ENCODE measurements at places on chromosomes 4 and X.

- H3K27me3 ChIP-seq, result no peaks in the 10 kb centered on the region
- H3K27ac ChIP-seq, result peak overlapping the region; percentile 93
- peak; percentile 58 for DNase-seq
- H3K4me1 ChIP-seq, result peaks cover 38% of the 10 kb centered on the region
These were observed 2.3 kb downstream of the MAML3 start for GRCh38 chr4:140151699-140152012.

DNA sequence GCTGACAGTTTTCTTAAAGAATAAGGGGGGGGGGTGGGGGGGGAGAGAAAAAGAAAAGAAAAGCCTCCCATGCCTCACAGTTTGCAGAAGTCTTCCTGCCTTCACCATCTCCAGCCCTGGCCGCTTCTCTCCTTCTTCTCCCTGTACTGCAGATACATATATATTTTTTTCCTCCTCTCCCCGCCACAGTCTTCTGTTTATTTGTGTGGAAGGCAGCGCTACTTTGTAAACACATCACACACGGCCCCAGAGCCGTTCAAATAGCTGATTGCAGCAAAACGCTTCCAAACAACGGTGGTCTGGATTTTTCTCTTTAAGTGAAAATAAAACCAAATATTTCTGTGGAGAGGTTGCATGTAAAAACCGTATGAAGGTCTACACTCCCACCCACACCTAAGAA, 732 bp downstream of the NLGN4X start:
- peak overlapping the region; percentile 47 for H3K4me3 ChIP-seq
- H3K36me3 ChIP-seq, result no peaks in the 10 kb centered on the region
- peaks cover 6% of the 10 kb centered on the region for H3K4me1 ChIP-seq
- no peak for DNase-seq
- peaks cover 28% of the 10 kb centered on the region for H3K27me3 ChIP-seq

DNA sequence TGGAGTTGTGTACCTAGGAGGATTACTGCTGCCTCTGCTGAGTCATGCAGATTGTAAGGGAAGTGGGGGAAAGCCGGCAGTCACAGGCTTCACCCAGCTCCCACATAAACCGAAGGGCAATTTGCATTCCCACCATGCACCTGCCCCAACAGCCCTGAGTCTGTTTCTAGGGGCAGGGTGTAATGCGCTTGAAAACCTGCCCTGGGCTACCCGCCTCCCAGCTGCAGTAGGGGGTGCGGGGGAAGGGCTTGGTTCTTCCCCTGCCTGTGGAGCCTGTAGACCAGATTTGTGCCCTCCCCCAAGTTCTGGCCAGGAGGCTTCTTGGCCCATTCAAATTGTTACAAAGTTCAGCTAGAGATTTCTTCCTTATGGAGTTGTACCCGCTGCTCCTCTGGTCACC, 269.2 kb upstream of the DDX53 start:
- no peak overlapping the region for H3K4me3 ChIP-seq
- no peaks in the 10 kb centered on the region for H3K4me1 ChIP-seq
- H3K36me3 ChIP-seq, result no peaks in the 10 kb centered on the region
- H3K27me3 ChIP-seq, result no peaks in the 10 kb centered on the region
- DNase-seq, result no peak

DNA sequence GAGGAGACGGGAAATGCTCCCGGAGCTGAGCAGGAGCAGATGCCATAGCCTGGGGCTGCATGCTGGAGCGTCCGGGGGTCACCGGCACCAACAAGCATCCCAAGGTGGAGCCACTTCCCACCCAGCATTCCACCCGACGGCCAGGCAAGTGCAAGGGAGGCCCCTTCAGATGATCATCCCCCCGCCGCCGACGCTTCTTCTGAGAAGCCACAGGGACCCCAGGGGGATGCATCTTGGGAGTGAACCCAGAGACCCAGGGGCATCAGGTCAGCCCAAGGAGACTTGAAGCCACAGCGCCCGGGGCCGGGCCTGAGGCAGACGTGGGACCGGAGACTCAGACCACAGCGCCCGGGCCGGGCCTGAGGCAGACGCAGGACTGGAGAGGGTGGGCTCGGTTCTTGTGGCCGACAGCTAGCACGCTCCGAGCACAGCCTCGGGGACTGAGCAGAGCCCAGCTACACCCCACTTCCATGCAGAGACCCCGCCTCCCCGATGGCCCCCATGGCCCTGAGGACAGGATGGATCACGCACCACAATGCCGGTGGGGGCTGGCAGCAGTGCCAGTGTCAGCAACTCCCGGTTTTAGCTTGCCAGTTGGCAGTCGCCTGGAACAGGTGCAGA, 33.0 kb upstream of the CPLX1 start:
- DNase-seq, result no peak
- H3K36me3 ChIP-seq, result peaks cover 21% of the 10 kb centered on the region
- H3K27me3 ChIP-seq, result no peaks in the 10 kb centered on the region
- H3K27ac ChIP-seq, result no peak overlapping the region
- peaks cover 2% of the 10 kb centered on the region for H3K4me1 ChIP-seq

GRCh38 chr4:168092176-168092712, at the start of gene ANXA10:
ANXA10 (plus strand) TSS chr4:168092537; CDS start chr4:168092701, 164 bp downstream.
- DNase-seq, result no peak
- no peaks in the 10 kb centered on the region for H3K36me3 ChIP-seq
- no peaks in the 10 kb centered on the region for H3K27me3 ChIP-seq

GRCh38 chr4:6926681-6927478, 17.3 kb downstream of the TBC1D14 start:
- H3K36me3 ChIP-seq, result peaks cover 30% of the 10 kb centered on the region
- peak overlapping the region; percentile 89 for H3K27ac ChIP-seq
- peak; percentile 62 for DNase-seq
- H3K27me3 ChIP-seq, result no peaks in the 10 kb centered on the region

GRCh38 chrX:47507153-47507867, 24.3 kb upstream of the ZNF41 start:
- no peak overlapping the region for H3K4me3 ChIP-seq
- no peaks in the 10 kb centered on the region for H3K36me3 ChIP-seq

- H3K36me3 ChIP-seq, result no peaks in the 10 kb centered on the region
- H3K4me1 ChIP-seq, result no peaks in the 10 kb centered on the region
- H3K4me3 ChIP-seq, result no peak overlapping the region
- H3K27ac ChIP-seq, result no peak overlapping the region
These were observed 172.8 kb downstream of the SHROOM3 start for GRCh38 chr4:76607846-76608245.

DNA sequence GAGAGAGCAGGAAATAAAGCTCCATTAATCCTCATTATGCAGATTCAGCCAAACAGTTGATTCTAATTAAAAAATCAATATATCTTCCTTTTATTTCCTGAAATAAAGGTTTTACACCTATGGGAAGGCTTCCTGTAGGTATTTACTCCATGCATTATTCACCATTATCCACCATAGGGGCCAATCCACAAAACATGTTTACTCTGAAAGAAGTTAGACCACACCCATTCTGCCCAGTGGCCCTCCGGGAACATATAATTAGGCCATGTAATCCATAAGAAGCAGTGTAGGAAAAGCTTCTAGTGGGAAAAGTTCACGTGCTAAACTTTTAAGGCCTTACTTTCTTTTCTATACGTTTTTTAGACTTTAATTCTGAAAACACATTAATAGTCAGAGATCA, 57.7 kb downstream of the SAT1 start:
- no peak overlapping the region for H3K4me3 ChIP-seq
- no peak for DNase-seq

- no peaks in the 10 kb centered on the region for H3K4me1 ChIP-seq
- H3K27ac ChIP-seq, result no peak overlapping the region
- DNase-seq, result no peak
- H3K36me3 ChIP-seq, result no peaks in the 10 kb centered on the region
These were observed 89.3 kb upstream of the CYLC1 start for GRCh38 chrX:83771664-83772063.

- no peak overlapping the region for H3K27ac ChIP-seq
- no peak overlapping the region for H3K4me3 ChIP-seq
- peaks cover 24% of the 10 kb centered on the region for H3K27me3 ChIP-seq
- no peaks in the 10 kb centered on the region for H3K4me1 ChIP-seq
- no peak for DNase-seq
These were observed 54.2 kb downstream of the MSX1 start for GRCh38 chr4:4913628-4914027.

GRCh38 chr4:150999086-150999485, 16.0 kb downstream of the LRBA start:
- H3K27me3 ChIP-seq, result no peaks in the 10 kb centered on the region
- H3K36me3 ChIP-seq, result peaks cover 26% of the 10 kb centered on the region
- no peak for DNase-seq
- H3K4me1 ChIP-seq, result peaks cover 31% of the 10 kb centered on the region

- H3K27me3 ChIP-seq, result no peaks in the 10 kb centered on the region
- no peak overlapping the region for H3K27ac ChIP-seq
- DNase-seq, result no peak
- no peak overlapping the region for H3K4me3 ChIP-seq
- no peaks in the 10 kb centered on the region for H3K4me1 ChIP-seq
- no peaks in the 10 kb centered on the region for H3K36me3 ChIP-seq
These were observed 119.7 kb downstream of the PCDH7 start for GRCh38 chr4:30839583-30840520.

- H3K4me1 ChIP-seq, result peaks cover 53% of the 10 kb centered on the region
- H3K27me3 ChIP-seq, result no peaks in the 10 kb centered on the region
- peak overlapping the region; percentile 26 for H3K27ac ChIP-seq
- peak overlapping the region; percentile 58 for H3K4me3 ChIP-seq
- peaks cover 4% of the 10 kb centered on the region for H3K36me3 ChIP-seq
- DNase-seq, result peak; percentile 79
These were observed 29.2 kb downstream of the HTT-AS start for GRCh38 chr4:3044870-3045819.

- no peaks in the 10 kb centered on the region for H3K27me3 ChIP-seq
- no peak overlapping the region for H3K4me3 ChIP-seq
- peaks cover 6% of the 10 kb centered on the region for H3K36me3 ChIP-seq
These were observed 39.6 kb downstream of the RFC1 start for GRCh38 chr4:39326468-39326977.

DNA sequence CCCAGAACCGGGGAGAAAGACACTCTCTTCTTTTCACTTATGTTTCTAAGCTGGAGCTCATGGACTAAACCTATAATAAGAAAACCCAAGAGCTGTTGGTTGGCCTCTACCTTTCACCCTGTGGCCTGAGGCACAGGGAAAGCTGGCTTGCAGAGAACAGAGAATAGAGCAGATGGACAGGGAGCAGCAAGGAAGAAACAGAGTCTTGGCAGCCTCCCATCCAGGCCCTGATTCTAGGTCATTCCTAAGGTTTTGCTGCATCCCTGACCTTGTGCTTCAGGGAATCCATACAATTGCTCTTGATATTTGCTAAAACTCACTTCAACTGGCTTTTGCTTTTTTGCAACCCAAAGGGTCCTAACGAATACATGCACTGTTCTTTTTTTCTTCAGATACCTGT, 87.8 kb downstream of the SMIM20 start:
- H3K27me3 ChIP-seq, result peaks cover 4% of the 10 kb centered on the region
- no peak for DNase-seq
- H3K4me3 ChIP-seq, result no peak overlapping the region
- H3K36me3 ChIP-seq, result no peaks in the 10 kb centered on the region
- no peaks in the 10 kb centered on the region for H3K4me1 ChIP-seq

- H3K36me3 ChIP-seq, result no peaks in the 10 kb centered on the region
- no peak overlapping the region for H3K4me3 ChIP-seq
- no peaks in the 10 kb centered on the region for H3K27me3 ChIP-seq
- H3K27ac ChIP-seq, result no peak overlapping the region
- H3K4me1 ChIP-seq, result no peaks in the 10 kb centered on the region
- no peak for DNase-seq
These were observed 1490.5 kb downstream of the STIM2 start for GRCh38 chr4:28351102-28351501.

GRCh38 chr4:11487868-11488544, 59.3 kb upstream of the HS3ST1 start:
- no peaks in the 10 kb centered on the region for H3K27me3 ChIP-seq
- no peak overlapping the region for H3K4me3 ChIP-seq
- H3K36me3 ChIP-seq, result no peaks in the 10 kb centered on the region
- peak overlapping the region; percentile 3 for H3K27ac ChIP-seq

GRCh38 chr4:28926156-28926555, 1794.0 kb upstream of the PCDH7 start:
- H3K27ac ChIP-seq, result no peak overlapping the region
- DNase-seq, result no peak
- H3K4me1 ChIP-seq, result no peaks in the 10 kb centered on the region
- no peaks in the 10 kb centered on the region for H3K36me3 ChIP-seq
- no peak overlapping the region for H3K4me3 ChIP-seq

DNA sequence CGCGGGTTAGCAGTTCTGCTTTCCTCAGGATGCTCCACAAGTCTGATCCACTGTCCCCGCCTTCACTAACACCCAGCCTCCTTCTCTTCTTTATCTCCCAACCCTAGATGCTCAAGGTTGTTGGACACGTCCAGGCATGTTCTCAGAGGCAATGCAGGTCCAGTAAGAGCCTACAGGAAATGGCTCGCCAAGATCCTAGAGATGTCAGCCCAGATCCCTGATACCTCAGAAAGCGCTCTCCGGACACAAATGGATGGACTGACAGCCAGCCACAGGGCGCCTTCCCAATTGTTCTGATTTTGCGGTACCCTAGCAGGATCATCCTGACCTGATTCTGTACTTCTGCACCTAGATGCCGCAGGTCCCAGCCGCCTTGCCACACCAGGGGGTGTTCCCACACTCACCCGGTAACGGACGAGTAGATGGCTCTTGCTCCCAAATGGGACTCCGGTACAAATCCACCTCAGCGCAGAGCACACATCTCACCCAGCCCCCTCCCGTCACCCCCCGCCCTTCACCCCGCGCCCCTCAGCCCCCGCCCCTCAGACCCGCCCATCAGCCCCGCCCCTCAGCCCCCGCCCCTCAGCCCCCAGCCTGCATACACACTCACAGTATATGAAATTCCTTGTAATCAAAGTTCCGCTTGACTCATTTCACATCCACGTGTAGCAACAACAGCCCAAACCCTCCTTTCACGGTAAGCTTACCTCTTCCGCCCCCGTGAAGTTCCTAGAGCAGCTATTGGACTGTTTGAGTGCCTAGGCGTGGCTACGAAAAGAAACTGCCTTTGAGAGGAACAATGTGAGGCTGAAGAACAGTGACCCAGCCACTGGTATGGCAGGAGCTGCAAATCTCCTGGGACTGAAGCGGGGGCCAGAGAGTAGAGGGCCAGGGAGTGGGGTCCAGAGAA, at the start of gene EDA2R:
Gene EDA2R (minus strand): TSS at position 488 of the 910 bp plus-strand sequence. CDS start 23,058 bp downstream, outside the sequence.
- peaks cover 10% of the 10 kb centered on the region for H3K4me1 ChIP-seq
- H3K27ac ChIP-seq, result peak within 1 kb of the TSS; percentile 9
- no peaks in the 10 kb centered on the region for H3K36me3 ChIP-seq
- peaks cover 11% of the 10 kb centered on the region for H3K27me3 ChIP-seq
- DNase-seq, result peak; percentile 56

GRCh38 chrX:7216981-7217587, 69.1 kb upstream of the PUDP start:
- no peaks in the 10 kb centered on the region for H3K27me3 ChIP-seq
- DNase-seq, result no peak
- H3K4me3 ChIP-seq, result no peak overlapping the region
- H3K27ac ChIP-seq, result no peak overlapping the region

DNA sequence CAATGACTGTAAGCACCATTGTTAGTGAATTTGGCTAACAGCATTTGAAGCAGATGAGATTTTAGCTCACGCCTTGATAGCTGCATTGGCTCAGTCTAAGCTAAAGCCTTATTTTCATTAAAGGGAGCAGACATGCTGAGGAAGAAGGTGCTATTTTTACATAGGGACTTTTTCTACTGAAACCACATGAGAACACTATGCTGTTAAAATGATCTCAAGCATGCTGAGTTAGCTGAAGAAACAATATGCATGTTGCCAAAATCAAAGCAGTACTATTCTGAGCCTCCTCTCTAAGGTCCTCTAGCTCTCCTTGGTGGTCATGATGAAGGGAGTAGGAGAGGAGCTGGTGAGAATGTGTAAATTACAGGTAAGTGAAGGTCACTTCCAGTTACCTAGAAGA, 134.4 kb upstream of the JADE1 start:
- peaks cover 2% of the 10 kb centered on the region for H3K27me3 ChIP-seq
- no peaks in the 10 kb centered on the region for H3K36me3 ChIP-seq
- no peak overlapping the region for H3K4me3 ChIP-seq
- DNase-seq, result no peak
- no peak overlapping the region for H3K27ac ChIP-seq
- peaks cover 6% of the 10 kb centered on the region for H3K4me1 ChIP-seq

GRCh38 chr4:153901220-153901619, 112.3 kb upstream of the SFRP2 start:
- no peak overlapping the region for H3K4me3 ChIP-seq
- no peaks in the 10 kb centered on the region for H3K36me3 ChIP-seq
- no peaks in the 10 kb centered on the region for H3K4me1 ChIP-seq
- no peak for DNase-seq
